ENCODE measurements at places on chromosomes 7 and 10.

GRCh38 chr7:28503396-28503795, 91.1 kb downstream of the CREB5 start:
- no peak for DNase-seq

GRCh38 chr7:106110885-106111654, 1.0 kb downstream of the SYPL1 start:
- no peak for DNase-seq

- DNase-seq, result no peak
These were observed 39.8 kb upstream of the LANCL2 start for GRCh38 chr7:55325371-55325792.

- no peak for DNase-seq
These were observed 166.9 kb upstream of the PRSS1 start for GRCh38 chr7:142582351-142582750.

- no peak for DNase-seq
These were observed 229.7 kb downstream of the CDK14 start for GRCh38 chr7:90825779-90826178.

GRCh38 chr7:2169923-2170575, 62.7 kb downstream of the MAD1L1 start:
- DNase-seq, result no peak

- no peak for DNase-seq
These were observed 4.0 kb upstream of the CREB5 start for GRCh38 chr7:28408105-28408959.

- DNase-seq, result no peak
These were observed 80.0 kb downstream of the ZNF716 start for GRCh38 chr7:57529931-57530330.

GRCh38 chr10:4260483-4261124, 475.6 kb upstream of the KLF6 start:
- no peak for DNase-seq

DNA sequence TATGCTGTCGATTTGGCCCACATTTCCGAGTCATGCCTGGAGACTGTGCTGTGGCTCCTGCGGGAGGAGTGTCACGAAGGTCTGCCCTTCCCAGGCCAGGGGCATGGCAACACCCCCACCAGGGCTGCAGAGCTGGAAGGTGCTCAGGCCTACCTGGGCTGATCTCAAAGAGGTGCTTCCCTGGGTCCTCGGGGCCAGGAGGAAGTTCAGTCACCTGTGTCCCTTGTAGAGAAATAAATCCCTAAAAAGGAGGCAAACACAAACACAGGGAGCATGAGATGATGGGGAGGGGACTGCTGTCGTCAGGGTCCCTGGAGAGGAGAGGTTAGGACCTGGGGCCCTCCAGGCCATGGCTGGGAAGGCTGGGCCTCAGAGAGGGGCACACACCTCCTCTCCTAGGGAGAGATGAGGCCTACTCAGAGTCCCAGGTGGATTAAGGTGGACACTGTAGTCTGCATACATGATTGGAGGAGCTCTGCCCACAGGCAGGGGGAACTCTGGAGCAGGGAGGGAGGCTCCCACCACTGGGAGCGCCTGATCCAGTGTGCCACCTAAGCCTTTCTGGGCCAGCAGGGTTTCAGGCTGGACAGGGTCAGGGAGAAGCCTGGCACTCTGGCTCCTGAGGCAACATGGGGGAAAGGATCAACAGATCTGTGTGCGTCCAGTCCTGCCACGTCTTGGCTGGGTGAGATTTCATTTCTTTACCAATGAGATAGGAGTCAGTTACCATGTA, 49.4 kb downstream of the ARHGAP22 start:
- no peak for DNase-seq

GRCh38 chr7:106289848-106290247, 5.1 kb upstream of the NAMPT start:
- DNase-seq, result no peak

GRCh38 chr7:18770154-18770811, 274.7 kb downstream of the HDAC9 start:
- DNase-seq, result no peak

- peak; percentile 81 for DNase-seq
These were observed 648 bp upstream of the TMEM243 start for GRCh38 chr7:87220026-87220733.

DNA sequence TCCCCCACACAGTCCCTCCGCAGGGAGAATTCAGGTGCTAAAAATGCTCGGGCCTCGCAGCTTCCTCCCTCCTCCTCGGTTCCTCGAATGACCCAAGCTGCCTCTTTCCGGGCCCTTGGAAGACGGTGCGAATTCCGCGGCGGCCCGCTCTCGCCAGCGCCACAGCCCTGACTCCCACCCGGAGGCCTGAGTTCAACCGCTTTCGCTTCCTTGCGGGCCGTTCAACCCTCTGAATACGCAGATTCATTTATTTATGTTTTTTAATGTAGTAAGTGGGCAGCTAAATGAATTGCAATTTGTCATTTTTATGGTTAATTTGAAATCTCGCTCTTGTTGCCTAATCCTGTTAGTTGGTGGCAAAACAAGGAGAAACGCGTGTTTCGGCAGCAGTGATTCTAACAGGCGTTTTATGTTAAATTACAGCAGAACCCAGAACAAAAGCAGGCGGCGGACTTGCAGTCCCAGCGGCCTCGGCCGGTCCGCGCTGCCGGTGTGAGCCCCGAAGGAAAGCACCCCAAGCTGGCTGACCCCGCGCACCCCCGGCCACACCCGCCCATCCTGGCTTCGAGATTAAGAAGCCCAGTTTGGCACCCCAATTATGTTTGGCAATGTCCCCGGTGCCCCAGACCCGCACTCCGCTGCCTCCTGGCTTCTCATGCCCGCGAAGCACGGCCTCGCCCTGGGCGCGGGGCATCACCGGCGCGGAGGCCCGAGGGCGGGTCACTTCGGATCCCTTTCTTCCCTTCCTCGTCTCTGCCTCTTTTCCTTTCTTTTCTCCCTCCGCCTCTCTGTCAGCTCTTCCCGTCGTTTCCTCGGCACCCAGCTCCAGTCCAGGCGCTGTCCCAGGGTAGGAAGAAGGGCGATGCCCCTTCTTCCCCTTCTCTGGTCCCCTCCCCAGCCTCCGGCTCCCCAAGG, 75.9 kb downstream of the INSIG1 start:
- DNase-seq, result no peak

- DNase-seq, result no peak
These were observed 338.3 kb downstream of the ETV1 start for GRCh38 chr7:13651167-13651566.

- DNase-seq, result no peak
These were observed 780.3 kb downstream of the SUGCT start for GRCh38 chr7:40915071-40915470.

GRCh38 chr10:75352650-75353049, 48.9 kb downstream of the ZNF503 start:
- no peak for DNase-seq

- no peak for DNase-seq
These were observed 19.1 kb downstream of the ABLIM1 start for GRCh38 chr10:114638821-114639625.

DNA sequence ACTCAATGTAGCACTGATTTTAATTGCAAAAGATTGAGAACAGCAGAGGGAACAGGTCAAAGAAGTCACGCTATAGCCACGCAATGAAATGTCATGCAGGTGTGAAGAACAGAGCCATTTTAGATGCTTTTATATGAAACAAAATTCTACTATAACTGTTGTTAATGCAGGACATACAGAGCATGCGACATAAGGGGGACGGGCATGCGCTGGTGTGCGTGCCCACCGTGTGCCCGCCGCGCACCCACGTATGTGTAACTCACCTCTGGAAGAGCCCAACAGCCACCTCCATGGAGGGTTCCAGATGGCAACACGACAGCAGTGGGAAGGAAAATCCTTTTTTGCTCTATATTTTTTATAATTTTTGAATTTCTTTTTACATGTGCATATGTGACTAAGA, 410.0 kb upstream of the RNF32 start:
- no peak for DNase-seq

DNA sequence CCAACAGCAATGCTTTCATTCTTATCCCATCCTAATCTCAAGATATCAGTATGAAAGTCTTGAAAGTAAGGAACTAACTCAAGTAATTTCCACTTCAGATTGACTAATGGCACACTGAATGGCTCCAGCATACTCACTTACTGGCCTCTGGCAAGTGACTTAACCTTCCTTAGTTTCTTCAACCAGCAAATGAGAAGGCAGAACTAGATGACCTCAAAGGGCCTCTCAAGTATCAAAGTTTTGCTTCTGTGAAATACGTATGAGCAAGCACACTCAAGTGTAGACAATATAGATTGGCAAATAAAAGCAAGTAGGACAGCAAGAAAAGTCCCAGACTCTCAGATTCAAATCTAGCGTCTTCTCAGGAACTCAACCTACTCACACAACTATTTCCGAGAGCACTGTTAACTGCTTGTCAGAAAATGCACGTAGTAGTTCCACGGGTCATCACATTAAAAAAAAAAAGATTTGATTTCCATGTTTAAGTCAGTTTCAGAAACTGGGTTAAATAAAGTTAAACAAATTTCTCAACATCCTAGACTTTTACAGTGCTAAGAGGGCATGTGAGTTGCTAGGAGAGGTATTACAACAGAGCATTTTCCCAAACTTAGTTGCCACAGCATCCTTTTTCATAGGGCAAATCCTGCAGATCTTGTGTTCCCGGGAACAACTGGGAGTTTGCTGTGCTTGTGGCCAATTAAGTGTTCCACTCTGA, 276.9 kb upstream of the KLF14 start:
- no peak for DNase-seq

GRCh38 chr7:159026271-159027055, 118.2 kb downstream of the VIPR2 start:
- no peak for DNase-seq

DNA sequence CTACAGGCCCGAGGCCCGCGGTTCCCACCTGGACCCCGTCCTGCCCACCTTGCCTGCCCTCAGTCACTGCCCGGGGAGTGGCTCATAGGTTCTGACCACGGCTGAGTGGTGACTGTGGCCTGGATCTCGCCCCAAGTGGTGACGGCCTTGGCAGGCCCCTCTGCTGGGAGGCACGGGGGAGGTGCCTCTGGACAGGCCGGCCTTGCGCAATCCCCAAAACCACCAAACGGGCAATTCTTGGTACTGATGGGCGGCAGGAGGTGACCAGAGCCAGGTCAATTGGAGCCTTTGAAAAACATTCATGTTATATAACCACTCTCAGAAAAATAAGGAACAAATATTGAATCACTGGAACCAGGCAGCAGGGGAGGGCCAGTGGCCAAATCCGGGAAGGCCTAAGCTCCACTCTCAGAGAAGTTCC, 83.4 kb downstream of the PRKAG2 start:
- DNase-seq, result no peak

DNA sequence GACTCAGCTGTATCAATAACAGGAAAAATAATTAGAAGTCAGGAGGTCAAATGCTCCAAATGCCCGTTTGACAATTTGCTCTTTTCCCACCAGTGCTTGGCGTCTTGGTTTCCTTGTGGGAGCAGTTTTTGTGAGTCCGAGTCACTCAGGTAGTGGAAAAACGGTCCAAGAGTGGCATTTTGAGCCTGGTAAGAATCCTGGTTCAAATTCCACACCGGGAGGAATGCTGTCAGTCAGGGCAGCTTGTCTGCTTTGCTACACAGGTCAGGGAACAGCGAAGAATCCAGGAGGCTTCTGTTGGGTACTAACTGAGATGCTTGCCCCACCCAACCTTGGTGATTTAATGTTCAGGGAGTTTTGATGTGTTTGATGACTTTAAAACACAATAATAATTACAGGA, 209.5 kb downstream of the HERPUD2 start:
- no peak for DNase-seq

GRCh38 chr7:131027287-131027773, 293.3 kb upstream of the KLF14 start:
- no peak for DNase-seq

DNA sequence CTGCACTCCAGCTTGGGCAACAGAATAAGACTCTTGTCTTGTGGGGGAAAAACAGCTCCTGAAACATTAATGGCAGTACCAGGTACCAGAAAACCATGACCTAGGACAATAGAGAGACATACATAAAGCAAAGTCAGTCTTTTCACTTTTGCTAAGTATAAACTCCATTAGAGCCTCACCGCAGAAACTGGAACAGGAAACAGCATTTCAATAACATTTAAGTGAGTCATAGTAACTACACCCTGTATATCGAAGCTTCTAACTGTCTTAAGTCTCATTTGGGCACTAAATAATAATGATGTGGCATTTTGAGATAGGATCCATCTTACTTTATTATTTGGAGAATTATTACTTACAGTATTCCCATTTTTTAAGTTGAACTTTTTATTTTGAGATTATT, 517.8 kb upstream of the CELF2 start:
- DNase-seq, result no peak

GRCh38 chr10:96646751-96647166, 59.9 kb upstream of the TM9SF3 start:
- DNase-seq, result no peak

GRCh38 chr10:113753020-113753692, 1.7 kb downstream of the PLEKHS1 start:
- no peak for DNase-seq

DNA sequence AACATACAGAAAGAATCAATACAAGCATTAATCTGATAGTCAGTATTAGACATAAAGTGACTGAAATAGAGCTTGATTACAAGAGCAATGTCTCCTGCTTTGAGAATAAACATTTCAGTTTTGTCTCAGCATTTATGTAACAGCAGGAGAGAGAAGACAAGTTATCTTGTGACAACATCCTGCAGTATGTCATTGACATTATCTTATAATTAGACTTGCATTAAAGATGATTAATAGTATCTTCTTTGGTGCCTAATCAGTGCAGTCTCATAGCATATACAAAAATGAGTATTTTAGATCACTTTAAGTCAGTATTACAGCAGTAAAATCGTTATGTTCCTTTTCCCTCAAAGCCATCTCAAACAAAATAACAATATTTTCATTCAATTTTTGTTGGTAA, 436.1 kb upstream of the ETV1 start:
- no peak for DNase-seq

- no peak for DNase-seq
These were observed 1000.9 kb downstream of the LRMDA start for GRCh38 chr10:76432016-76433012.

DNA sequence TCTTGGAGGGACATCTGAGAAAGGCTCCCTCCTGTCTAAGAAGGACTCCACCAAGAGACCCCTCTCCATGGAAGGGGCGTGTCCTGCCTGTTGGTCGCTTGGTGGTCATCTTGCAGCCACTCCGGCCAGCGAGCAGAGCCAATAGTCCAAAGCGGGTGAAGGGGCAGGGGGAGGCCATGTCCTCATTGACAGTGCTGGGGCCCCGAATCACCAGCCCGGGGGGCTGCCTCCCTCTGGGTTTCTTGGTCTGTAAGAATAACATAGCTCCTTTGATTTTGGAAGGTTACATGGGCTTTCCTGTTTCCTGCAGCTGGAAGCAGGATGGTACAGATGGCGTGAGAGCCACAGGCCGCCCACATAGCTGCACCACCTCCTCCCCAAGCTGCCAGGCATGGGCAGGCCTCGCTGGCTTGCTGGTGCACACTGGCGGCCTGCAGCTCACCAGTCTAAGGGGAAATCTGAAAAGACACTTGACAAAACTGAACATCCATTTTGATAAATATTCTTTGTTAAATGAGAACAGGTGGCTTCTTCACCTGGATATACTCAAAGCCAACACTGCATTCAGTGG, 105.8 kb downstream of the ARHGAP22 start:
- no peak for DNase-seq

DNA sequence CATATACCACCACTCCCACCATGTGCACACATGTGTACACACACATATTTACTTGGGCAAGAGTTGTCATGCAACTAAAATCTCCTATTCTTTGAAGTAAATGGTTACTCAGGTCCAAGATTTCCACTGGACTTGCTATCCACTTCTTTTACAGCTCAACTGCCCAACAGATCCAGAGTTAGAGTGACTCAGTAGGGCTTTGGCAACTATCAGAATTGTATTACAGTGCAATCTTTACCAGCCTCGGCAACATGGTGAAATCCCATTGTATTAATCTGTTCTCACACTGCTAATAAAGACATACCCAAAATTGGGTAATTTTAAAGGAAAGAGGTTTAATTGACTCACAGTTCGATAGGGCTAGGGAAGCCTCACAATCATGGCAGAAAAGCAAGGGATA, 51.9 kb upstream of the ABLIM1 start:
- DNase-seq, result no peak
